ENCODE measurements at places on chromosomes 5 and 9.

DNA sequence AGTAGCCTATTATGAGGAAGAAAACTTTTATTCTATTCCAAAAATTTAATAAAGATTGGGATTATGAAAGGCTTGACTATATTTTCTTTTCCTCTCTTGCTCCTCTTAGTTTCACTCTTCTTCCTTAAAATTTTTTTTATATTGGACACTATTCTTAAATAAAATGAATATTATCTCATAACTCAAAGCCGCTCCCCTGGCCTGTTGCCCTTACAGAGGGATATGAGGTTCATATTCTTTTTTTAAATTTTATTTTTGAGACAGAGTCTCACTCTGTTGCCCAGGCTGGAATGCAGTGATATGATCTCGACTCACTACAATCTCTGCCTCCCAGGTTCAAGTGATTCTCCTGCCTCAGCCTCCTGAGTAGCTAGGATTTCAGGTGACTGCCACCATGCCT, 106.8 kb upstream of the MPDZ start:
- DNase-seq, result no peak

GRCh38 chr5:80259511-80260203, 3.8 kb upstream of the SERINC5 start:
- no peak for DNase-seq

DNA sequence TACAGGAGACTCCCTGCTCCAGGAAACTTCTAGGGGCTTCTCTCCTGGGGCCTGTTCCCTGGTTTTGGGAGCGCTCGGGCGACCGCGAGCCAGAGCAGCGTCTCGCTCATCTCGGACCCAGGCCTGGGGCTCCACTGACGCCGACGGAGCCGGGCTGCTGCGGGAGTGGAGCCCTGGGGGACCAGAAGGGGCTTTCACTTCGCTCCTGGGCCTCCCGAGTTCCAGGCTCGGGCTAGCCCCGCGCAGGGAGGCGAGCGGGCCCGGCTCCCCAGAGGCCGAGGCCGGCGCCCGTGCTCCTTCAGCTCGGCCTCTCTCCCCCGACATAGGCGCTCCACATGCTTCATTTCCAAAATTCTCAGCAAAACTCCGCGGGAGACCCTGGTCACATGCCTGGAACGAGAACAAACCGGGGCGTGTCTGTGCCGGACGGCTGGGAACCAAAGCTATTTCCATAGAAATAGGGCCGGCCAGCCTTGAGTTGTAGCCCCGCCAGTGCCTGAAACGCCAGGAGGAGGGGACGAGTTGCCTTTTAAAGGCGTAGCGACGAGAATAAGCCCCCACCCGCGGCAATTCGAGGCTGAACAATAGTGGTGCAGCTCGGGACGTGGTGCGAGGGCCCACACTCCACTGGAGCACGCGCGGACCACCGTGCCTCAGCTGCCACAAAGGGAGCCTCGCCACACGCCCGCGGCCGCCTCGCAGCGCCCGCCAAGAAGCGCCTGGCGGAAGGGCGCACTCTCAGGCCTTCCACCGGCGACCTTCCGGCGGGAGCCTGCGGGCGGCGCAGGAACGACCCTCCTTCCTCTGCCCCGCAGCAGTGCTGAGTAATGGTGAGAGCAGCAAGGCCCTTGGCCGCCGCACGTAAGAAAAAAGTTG, 1.1 kb upstream of the G3BP1 start:
- no peak for DNase-seq

DNA sequence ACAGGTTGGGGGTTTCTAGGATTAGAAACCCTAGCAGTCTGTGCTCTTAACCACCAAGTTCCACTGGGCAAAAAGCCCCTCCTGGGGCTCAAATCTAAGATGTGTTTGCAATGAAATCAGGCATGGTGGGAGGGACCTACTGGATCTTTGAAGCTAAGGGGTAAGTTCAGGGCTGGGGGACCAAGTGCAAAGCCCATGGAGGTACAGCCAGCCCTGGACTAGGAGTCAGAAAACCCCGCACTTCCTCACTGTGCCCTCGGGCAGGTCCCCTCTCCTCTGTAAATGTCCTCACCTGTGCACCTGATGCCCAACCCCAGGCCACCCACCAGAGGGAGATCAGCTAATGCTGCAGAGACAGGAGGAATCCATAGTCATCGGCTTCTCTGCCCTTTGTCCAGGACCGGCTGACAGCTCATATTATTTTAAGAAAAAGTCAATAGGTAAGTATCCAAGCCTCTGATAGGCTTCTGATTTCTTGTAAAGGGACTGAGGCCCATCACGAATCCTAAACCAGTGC, 138.3 kb downstream of the PAX5 start:
- DNase-seq, result no peak

GRCh38 chr9:37248651-37249163, 128.3 kb downstream of the ZCCHC7 start:
- DNase-seq, result no peak

DNA sequence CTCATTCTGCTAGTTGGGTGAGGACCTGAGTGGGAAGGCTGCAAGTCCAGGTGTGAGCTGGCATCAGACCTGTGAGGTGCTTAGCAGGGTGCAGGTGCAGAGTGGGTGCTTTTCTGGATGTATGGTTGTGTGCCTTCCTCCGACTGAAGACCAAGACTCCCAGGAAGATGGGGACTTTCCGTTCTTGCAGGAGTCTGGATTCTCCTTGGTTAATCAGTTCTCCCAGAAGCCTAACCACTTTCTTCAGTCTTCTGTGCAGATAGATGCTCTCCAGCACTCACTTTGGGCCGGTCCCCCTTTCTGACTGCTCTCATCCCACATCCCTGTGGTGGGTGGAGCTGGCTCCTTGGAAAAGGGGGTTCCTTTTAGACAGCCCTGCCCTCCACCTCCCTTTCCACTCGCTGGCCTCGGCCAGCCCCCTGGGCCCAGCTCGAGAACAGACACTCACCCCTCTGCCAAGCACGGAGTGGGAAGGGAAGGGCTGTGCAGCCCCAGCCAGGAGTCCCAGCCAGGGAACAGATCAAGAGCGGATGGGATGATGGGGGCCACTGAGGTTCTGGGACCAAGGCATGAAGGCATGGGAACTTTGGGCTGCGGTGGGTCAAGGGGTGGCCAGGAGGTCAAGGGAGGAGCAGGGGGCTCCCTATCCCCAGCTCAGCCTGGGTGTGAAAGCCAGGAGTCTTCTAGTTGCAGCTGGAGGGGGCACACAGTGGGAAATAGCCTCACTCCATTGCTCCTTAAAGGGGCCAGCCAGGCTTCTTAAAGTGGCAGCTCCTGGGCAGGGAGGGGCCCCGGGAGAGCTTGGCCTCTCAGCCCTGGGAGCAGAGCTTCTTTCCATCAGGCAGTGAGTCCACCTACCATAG, 62.4 kb downstream of the FGF18 start:
- no peak for DNase-seq

- no peak for DNase-seq
Observed at GRCh38 chr5:158796812-158797497, 302.8 kb downstream of the EBF1 start.

GRCh38 chr5:595285-595875, 16.8 kb upstream of the CEP72 start:
- DNase-seq, result no peak

DNA sequence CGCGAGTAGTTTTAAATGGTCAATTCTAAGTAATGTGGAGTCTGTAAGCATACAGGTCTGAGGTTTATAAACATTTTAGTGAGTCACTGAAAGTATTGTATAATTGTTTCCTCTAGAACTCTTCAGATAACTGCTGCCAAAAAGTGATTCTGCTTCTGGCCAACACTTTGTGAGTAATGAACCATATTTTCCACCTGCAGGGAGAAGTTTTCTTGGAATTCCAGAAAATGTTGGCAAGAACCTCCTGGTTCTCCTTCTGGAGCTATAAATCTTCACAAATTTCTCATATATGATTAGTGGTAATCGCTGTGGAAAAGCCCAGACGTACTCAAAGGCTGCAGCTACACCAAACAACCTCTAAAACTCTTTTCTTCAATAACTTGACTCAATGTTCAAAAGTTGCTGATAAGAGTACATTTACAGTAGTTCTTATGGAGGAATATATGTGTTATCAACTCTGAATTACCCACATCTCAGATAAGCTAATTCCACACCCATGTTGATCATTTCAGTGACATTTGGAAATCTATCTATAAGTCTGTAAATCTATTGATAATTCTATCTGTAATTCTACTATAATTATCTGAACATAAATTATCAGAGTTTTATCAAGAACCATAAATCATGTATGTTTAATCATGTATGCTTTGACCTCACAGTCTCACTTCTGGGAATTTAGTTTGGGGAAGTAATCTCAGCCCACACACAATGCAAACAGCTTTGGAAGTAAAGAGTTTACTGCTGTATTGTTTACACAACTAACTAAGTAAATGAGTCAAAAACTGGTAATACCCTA, 74.1 kb downstream of the FNBP1 start:
- DNase-seq, result no peak

- DNase-seq, result no peak
Observed at GRCh38 chr5:38719916-38720315, 125.9 kb upstream of the OSMR start.

DNA sequence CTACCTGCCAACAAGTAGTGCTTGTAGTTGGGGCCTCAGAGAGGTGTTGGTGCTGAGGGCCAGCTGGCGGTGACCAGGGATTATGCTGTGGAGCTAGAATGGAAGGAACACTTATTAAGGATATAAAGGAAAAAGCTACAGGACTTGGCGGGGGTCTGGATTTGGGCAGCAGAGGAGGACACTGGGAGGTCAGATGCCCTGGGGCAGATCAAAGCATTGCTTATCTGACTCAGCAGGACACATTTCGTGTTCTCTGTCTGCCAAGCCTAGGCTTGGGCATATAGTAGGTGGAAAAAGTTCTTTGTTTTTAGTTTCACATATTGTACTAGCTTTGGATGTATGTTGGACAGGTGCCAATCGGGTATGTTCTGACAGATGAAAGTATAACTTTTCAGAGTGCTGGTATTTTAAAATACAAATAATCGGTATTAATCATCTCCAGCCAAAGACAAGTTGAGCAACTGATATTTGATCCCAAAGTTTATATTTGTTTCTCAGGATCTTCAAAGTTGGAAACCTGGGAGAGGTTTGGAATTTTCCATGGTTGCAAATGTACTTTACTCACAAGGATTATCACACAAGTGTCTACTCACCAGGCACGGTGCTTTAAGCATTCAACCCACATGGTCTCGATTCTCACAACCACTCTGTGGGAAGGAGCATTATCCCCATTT, 69.4 kb downstream of the IQGAP2 start:
- DNase-seq, result no peak

GRCh38 chr5:82728926-82729702, 348.1 kb downstream of the TMEM167A start:
- DNase-seq, result no peak

DNA sequence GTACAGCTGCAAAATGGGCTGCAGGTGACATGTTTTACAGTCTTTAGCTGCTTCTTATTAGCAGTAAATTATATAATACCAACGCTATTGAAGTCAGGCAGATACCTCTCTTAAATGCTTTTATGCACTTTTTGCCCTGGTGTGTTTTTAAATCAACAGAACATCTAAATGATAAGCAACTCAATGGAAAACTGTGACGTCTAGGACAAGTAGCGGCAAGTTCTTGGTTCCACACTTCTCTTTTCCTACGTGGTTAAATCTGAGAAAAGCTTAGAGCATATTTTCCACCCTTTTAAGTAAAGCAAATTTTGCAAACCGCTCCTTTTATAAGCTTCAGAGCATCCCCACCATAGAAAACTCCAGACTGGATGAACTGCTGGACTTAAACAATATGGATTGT, 58.1 kb downstream of the CEMIP2 start:
- DNase-seq, result no peak

- no peak for DNase-seq
Observed at GRCh38 chr9:120946259-120946658, 19.7 kb upstream of the TRAF1 start.

GRCh38 chr5:138179277-138179857, 455 bp downstream of the KIF20A start:
- peak; percentile 25 for DNase-seq

DNA sequence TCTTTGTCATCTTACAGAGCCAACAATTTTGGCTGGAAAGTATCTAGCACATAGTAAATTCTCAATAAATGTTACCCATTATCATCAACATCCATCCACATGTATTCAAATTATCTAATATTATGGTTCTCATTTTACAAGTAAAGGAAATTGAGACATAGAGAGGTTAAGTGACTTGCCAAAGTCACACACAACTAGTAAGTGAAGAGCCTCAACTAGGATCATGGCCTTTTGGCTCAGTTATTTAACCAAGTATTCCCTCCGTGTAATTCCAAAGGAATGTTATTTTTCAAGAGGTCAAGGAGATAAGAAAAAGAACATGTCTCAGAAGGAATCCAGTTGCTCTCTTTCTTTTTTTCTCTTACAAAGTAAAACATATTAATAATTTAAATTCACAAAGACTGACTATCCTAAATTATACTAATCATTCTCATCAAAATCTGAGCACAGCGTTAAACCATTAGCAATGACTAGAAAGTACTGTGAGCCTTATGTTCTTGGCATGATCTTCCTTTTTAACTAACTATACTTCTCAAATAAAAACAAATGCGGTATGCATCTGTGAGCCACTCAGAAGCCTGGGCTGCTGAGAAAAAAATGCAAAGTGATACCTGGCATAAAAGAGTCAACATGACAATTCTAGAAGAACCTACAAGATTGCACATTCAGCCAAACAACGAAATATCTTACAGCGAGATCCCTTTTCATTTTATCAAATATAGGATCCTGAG, 350.9 kb downstream of the GLIS3 start:
- no peak for DNase-seq

DNA sequence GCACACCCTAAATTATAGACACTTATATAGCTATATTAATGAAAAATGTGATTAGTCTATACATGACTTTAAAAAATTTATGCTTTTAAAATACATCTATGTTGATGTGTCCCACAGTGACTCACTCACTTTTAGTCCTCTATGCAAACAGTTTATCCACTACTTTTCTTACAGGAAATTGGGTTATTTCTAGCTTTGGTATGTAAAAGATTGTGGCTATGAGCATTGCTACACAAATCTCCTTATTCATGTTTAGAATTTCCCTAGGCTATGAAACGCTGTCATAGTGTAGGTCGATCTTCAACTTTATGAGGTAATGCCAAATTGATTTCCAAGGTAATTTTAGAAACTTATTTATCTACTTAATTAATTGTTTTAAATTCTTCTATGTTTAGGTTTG, 687.4 kb downstream of the PRR16 start:
- no peak for DNase-seq

- no peak for DNase-seq
Observed at GRCh38 chr5:145347026-145347616, 488.0 kb downstream of the PRELID2 start.

GRCh38 chr9:105051897-105052296, 123.9 kb upstream of the ABCA1 start:
- DNase-seq, result no peak

GRCh38 chr5:152113401-152113800, 188.8 kb upstream of the GLRA1 start:
- DNase-seq, result peak; percentile 25

GRCh38 chr5:102670224-102670836, 84.8 kb upstream of the PAM start:
- no peak for DNase-seq
